ENCODE measurements at places on chromosomes 12 and 14.

- DNase-seq = no peak
Observed at GRCh38 chr12:119227292-119227691, 48.6 kb downstream of the HSPB8 start.

DNA sequence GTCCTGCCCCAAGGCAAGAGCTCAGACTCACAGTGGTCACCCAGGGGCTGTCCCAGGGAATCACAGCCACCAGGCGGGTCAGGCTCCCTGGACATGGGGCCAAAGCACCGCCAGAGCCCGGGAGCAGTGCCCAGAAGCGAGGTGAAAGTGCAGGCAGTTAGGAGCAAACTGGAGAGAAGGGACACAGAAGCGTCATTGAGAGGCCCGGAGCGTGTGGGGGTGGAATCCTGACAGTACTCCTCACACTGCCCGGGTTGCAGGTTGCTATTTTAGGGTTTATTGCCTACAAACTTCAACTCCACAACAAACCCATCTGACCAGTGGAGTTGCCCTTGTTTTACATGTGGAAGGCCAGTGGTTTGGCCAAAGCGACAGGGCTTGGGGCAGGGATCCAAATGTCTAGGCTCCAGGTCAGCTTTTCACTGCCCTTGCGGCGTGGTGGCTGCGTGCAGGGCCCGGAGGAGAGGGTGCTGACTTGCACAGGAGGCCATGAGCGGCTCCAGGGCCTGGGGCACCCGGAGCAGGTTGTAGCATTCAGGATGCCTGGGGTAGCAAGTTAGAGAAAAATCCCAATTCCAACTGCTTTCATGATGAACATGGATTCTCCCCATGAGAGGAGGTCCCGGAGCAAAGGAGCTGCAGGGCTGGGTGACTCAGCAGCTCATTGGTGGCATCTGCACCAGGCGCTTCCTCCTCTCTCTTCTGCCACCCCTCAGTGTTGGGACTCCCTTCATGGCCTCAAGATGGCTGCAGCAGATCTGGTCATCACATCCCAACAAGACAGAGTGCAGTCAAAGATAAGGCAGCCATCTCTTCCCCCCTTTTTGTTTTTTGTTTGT lies 112.3 kb upstream of the NCOR2 start:
- no peak for DNase-seq

DNA sequence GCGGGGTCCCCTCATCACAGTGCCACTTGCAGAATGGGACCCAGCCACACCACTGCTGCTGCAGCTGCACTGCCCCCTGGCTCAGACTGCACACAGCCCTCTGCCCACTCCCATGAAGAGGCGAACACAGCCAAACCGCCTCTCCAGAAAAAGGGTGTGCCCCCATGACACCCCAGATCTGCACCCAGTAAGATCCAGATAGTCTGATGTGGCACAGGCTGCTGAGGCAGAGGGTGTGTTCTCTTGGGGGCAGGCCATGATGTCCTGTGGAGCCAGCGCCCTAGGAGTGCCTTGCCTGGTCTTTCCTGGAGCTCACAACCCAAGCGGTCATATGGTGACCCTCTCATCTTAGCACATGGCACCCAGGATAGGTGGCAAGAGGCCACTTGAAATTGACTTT lies 44.4 kb downstream of the SLC8B1 start:
- no peak for DNase-seq

GRCh38 chr12:109637348-109637747 lies 63.8 kb downstream of the MVK start:
- DNase-seq = no peak

DNA sequence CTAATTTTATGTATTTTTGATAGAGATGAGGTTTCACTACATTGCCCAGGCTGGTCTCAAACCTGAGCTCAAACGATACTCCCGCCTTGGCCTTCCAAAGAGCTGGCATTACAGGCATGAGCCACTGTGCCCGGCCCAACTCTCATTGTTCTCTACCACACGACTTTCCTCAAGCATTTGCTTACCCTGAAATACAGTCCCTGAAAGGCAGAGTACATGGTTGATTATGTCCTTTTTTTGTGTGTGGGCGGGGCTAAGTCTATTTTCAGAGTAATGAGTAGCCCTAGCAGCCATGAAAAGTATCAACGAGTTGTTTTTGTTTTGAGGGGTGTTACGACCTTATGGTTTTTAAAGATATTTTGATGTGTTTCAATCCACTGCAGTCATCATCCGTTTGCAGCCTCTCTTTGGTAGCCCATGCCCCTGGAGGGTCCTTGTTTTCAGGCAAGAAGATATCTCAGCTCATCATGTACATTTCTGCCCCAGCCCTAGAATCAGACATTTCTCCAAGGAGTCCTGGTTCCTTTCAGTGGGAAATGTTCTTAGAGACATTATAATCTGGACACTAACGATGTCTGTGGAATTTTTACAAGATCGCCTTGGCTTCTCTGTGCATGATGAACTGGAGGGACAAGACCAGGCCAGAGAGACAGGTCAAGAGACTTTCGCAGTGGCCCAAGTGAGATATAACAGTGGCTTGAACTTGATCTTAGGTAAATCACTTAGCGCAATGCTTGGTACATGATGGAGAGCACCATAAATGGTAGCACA lies 8.7 kb downstream of the ACACB start:
- no peak for DNase-seq

Measured in right forelimb (tissue), 1 donor.